ENCODE measurements at places on chromosomes 4 and X. TPM values are rescaled to one million over a fixed set of nuclear protein-coding genes. Genes with fewer than 3 reads are reported as not detected.
A peak's percentile ranks its signal among the peaks of the same experiment; 100 is the strongest.

DNA sequence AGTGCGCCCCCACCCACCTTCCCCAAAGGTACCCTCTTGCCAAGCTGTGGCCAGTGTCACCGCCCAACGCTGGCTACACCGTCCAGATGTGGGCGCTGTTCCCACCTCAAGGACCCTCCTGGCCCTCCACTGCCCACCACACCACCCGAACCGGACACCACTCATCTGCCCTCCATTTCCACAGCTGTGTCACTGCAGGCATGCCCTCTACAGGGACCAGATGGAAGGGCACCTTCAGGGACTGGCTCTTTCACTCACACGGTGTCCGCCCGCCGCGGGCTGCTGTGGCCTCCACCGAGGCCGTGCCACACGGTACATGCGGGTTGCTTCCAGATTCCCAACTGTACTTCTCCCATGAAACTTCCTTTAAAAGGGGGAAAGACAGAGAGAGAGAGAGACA, 87.7 kb downstream of the FAM53A start:
- no peaks in the 10 kb centered on the region for H3K4me1 ChIP-seq
- DNase-seq, result peak; percentile 48
- no peak overlapping the region for H3K4me3 ChIP-seq
- H3K36me3 ChIP-seq, result no peaks in the 10 kb centered on the region

DNA sequence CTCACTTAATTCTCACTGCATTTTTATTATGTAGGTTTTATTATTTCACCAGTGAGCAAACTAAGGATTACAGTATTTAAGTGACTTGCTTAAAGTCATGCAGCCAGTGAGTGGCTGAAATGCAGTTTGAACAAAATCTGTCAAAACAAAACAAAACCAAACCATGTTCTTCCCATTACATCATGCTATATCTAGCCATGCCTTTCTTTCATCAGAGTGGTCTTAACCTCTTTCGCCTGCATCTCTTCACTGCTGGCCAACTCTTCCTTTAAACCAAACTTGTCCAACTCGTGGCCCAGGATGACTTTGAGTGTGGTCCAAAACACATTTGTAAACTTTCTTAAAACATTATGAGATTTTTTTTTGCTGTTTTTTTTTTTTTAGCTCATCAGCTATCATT, 223.2 kb downstream of the PCDH7 start:
- H3K4me1 ChIP-seq, result no peaks in the 10 kb centered on the region
- H3K36me3 ChIP-seq, result no peaks in the 10 kb centered on the region
- no peak for DNase-seq

GRCh38 chrX:72094894-72095293, 36.8 kb downstream of the RTL5 start:
- H3K4me1 ChIP-seq, result no peaks in the 10 kb centered on the region
- DNase-seq, result peak; percentile 60
- no peak overlapping the region for H3K27ac ChIP-seq
- no peak overlapping the region for H3K4me3 ChIP-seq
- no peaks in the 10 kb centered on the region for H3K27me3 ChIP-seq

- no peaks in the 10 kb centered on the region for H3K4me1 ChIP-seq
- no peaks in the 10 kb centered on the region for H3K27me3 ChIP-seq
- H3K36me3 ChIP-seq, result no peaks in the 10 kb centered on the region
- H3K4me3 ChIP-seq, result no peak overlapping the region
- DNase-seq, result no peak
These were observed 222.1 kb downstream of the FRMPD4 start for GRCh38 chrX:12360383-12360782.

- H3K27ac ChIP-seq, result no peak overlapping the region
- DNase-seq, result no peak
- H3K36me3 ChIP-seq, result no peaks in the 10 kb centered on the region
- H3K27me3 ChIP-seq, result no peaks in the 10 kb centered on the region
- H3K4me1 ChIP-seq, result no peaks in the 10 kb centered on the region
These were observed 1.2 kb downstream of the CYTL1 start for GRCh38 chr4:5018096-5018495.

- no peak for DNase-seq
- no peak overlapping the region for H3K27ac ChIP-seq
- no peaks in the 10 kb centered on the region for H3K36me3 ChIP-seq
- H3K4me3 ChIP-seq, result no peak overlapping the region
These were observed 10.7 kb downstream of the SMARCA5 start for GRCh38 chr4:143524211-143524610.

- no peak overlapping the region for H3K4me3 ChIP-seq
- no peaks in the 10 kb centered on the region for H3K4me1 ChIP-seq
- no peaks in the 10 kb centered on the region for H3K27me3 ChIP-seq
- no peak overlapping the region for H3K27ac ChIP-seq
- no peak for DNase-seq
- H3K36me3 ChIP-seq, result no peaks in the 10 kb centered on the region
These were observed 18.1 kb downstream of the SOWAHB start for GRCh38 chr4:76879731-76880364.

- no peaks in the 10 kb centered on the region for H3K36me3 ChIP-seq
- H3K4me3 ChIP-seq, result no peak overlapping the region
- H3K27me3 ChIP-seq, result no peaks in the 10 kb centered on the region
- DNase-seq, result no peak
These were observed 400.8 kb upstream of the SLIT2 start for GRCh38 chr4:19850909-19851308.

- no peaks in the 10 kb centered on the region for H3K27me3 ChIP-seq
- no peak overlapping the region for H3K27ac ChIP-seq
- H3K4me3 ChIP-seq, result no peak overlapping the region
- H3K4me1 ChIP-seq, result no peaks in the 10 kb centered on the region
- DNase-seq, result no peak
These were observed 16.6 kb downstream of the PGRMC1 start for GRCh38 chrX:119252716-119253115.

DNA sequence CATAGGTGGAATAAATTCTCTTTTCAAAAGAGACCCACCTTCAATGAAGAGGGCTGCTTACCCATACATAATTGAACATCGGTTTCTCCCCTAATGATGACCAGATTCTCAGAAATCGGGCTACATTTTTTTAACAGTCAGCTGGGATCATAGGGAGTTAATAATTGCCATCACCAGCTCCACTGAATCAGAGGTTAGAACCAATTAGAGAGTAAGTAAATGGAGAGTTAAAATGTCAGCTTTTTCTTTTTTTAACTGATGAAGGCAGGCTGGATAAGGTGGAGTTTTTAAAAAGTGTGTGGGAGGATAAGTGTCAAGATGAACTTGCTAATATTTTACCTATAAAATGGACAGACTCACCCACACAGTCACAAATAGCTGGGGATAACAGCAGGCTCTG, 584.5 kb upstream of the NR3C2 start:
- no peak overlapping the region for H3K4me3 ChIP-seq
- no peak overlapping the region for H3K27ac ChIP-seq
- no peaks in the 10 kb centered on the region for H3K36me3 ChIP-seq
- H3K4me1 ChIP-seq, result no peaks in the 10 kb centered on the region
- no peaks in the 10 kb centered on the region for H3K27me3 ChIP-seq

GRCh38 chr4:2927016-2927695, 36.0 kb downstream of the NOP14 start:
- H3K4me3 ChIP-seq, result no peak overlapping the region
- H3K36me3 ChIP-seq, result peaks cover 1% of the 10 kb centered on the region
- no peaks in the 10 kb centered on the region for H3K4me1 ChIP-seq
- no peak overlapping the region for H3K27ac ChIP-seq
- no peaks in the 10 kb centered on the region for H3K27me3 ChIP-seq

DNA sequence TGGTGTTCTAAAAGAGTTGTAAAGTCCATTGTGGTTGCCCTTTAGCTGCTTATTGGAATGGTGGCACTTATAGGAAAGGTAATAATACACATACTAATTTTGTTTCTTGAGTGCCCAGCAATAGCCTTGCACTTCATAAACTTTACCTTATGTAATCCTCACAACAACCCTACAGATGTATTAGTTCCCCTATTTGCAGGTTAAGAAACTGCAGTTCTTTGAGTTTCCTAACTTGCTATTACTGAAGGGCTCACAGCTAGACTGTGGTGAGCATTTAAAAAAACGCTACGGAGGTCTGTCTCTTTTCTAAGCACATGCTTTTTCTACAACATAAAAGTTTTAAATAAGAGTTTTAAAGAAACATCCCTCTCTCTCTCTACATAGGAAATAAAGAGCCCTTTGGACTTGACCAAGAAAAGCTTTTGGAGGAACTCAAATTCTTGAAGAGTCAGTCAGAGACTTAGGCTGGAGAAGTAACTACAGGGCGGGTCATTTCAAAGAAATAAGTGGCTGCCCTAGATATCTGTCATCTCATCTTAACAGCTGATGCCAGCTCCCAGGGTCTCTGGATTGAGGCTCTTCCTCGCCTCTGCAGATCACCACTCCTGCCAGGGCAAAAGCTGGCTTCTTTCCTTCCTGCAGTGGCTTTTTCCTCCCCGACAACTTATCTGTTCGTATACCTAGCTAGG, 42.0 kb upstream of the FBXW7 start:
- H3K27me3 ChIP-seq, result no peaks in the 10 kb centered on the region
- no peaks in the 10 kb centered on the region for H3K36me3 ChIP-seq
- no peak overlapping the region for H3K27ac ChIP-seq
- DNase-seq, result no peak

DNA sequence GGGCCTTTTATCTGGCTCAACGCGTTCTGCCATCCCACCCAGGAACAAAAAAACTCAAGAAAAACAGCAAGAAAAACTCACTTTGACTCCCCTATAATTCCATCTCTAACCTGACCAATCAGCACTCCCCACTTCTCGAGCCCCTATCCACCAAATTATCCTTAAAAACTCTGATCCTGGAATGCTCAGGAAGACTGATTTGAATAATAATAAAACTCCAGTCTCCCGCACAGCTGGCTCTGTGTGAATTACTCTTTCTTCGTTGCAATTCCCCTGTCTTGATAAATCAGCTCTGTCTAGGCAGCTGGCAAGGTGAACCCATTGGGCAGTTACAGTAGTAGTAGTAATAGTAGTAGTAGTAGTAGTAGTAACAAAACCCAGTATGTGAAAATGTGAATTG, 165.7 kb upstream of the CASK start:
- H3K4me1 ChIP-seq, result no peaks in the 10 kb centered on the region
- H3K4me3 ChIP-seq, result no peak overlapping the region
- no peaks in the 10 kb centered on the region for H3K27me3 ChIP-seq
- H3K27ac ChIP-seq, result no peak overlapping the region

GRCh38 chr4:29619168-29619567, 1101.0 kb upstream of the PCDH7 start:
- H3K36me3 ChIP-seq, result no peaks in the 10 kb centered on the region
- no peak overlapping the region for H3K27ac ChIP-seq
- no peaks in the 10 kb centered on the region for H3K27me3 ChIP-seq
- no peaks in the 10 kb centered on the region for H3K4me1 ChIP-seq
- DNase-seq, result no peak
- no peak overlapping the region for H3K4me3 ChIP-seq

DNA sequence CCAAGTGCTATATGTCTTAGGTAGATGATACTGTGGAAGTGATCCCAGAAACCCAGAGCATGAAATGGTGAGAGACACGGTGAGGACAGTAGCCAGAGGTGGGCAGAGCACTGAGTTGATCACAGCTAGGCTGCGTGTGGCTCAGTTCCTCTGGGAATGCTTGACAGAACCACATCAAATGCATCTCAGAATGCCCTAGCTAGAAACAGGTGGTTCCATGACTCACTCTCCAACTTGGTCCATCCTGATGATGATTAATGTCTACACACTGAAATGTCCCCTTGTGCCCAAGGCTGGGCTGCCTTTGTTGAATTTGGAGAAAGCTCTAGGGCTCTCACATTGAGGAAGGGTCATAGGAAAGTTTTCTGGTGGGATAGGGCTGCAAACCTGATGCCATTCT, 113.6 kb downstream of the ZNF518B start:
- H3K27ac ChIP-seq, result no peak overlapping the region
- H3K27me3 ChIP-seq, result peaks cover 5% of the 10 kb centered on the region
- H3K4me1 ChIP-seq, result no peaks in the 10 kb centered on the region
- H3K4me3 ChIP-seq, result no peak overlapping the region
- no peak for DNase-seq
- no peaks in the 10 kb centered on the region for H3K36me3 ChIP-seq

DNA sequence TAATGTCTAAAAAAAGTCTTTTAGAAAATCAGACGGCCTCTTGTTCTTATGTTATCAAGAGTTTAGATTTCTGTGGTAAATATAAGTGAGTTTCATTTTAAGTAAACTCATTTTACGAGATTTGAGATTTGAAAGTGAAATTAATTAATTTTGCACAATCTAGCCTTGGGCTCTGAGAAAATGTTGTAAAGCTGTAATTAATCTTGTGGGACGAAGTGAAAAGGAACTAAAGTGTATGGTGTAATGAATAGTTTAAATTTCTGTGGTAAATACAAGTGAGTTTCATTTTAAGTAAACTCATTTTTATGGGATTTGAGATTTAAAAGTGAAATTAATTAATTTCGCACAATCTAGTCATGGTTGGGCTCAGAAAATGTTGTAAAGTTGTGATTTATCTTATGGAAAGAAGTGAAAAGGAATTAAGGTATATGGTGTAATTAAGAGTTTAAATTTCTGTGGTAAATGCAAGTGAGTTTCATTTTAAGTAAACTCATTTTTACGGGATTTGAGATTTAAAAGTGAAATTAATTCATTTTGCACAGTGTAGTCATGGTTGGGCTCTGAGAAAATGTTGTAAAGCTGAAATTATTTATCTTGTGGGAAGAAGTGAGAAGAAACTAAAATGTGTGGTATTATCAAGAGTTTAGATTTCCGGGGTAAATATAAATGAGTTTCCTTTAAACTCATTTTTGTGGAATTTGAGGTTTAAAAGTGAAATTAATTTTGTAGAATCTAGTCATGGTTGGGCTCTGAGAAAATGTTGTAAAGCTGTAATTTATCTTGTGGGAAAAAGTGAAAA, 1.6 kb downstream of the SCML1 start:
- no peaks in the 10 kb centered on the region for H3K36me3 ChIP-seq
- H3K27ac ChIP-seq, result no peak overlapping the region
- DNase-seq, result no peak

- H3K27ac ChIP-seq, result no peak overlapping the region
- no peaks in the 10 kb centered on the region for H3K36me3 ChIP-seq
- DNase-seq, result no peak
- no peaks in the 10 kb centered on the region for H3K4me1 ChIP-seq
These were observed 87.0 kb downstream of the KLF8 start for GRCh38 chrX:56319165-56319564.

DNA sequence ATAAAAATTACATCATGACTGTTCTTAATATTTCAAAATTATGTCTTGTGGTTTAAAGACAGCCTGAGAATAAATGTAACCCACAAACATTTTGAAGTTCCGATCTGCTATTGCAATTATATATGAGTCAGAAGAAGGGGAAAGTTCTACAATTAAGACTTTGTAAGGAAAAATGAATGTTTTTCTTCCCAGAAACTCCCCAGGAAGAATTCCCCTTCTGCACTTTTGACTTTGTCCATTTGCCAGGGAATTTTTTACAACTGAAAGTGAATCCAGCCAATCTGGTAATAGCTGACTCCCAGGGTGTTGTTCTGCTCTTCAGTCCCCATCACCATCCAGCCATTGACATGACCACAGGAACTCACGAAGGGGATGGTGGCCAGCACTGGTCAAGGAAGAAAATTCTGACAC, 61.6 kb upstream of the NOCT start:
- peak; percentile 59 for DNase-seq
- no peak overlapping the region for H3K27ac ChIP-seq
- H3K4me1 ChIP-seq, result no peaks in the 10 kb centered on the region
- no peak overlapping the region for H3K4me3 ChIP-seq
- H3K36me3 ChIP-seq, result no peaks in the 10 kb centered on the region

TMEM175 gene
- total RNA-seq, result 17.4 TPM

SLBP gene
- total RNA-seq, result 25.1 TPM

MAGEC3 gene
- total RNA-seq, result 0.99 TPM

DUX4 gene
- not detected for total RNA-seq

KLB gene
- not detected for total RNA-seq

NUDT11 gene
- 2.1 TPM for total RNA-seq

All from aorta (tissue), 5 donors.